ENCODE measurements at places on chromosomes 11 and 22.

GRCh38 chr11:33452836-33453624, 195.8 kb downstream of the HIPK3 start:
- DNase-seq: no peak

DNA sequence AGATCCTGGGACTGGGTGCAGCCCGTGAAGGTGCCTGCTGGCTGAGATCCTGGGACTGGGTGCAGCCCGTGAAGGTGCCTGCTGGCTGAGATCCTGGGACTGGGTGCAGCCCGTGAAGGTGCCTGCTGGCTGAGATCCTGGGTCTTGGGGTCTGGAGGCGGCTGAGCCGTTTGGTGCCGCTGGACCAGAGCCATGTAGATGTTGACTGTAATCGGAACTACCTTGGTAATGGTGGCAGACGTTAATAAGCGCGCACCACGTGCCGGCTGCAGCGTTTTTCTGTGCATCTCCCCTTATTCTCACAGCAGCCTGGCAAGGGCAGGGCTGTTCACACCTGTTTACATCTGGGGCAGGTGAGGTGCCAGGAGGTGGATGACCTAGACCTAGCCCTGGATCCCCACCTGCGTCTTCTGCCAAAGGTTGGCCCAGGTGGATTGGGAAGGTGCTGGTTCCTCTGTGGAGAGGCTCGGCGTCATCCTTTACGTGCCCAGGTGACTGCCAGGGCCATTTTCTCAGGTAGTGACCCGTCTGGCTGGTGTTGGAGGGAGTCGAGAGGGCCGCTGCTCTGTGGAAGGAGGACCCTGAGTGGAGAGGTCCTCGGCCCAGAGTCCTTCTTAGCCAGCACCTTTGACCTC, 382.5 kb downstream of the TBC1D22A start:
- no peak for DNase-seq

DNA sequence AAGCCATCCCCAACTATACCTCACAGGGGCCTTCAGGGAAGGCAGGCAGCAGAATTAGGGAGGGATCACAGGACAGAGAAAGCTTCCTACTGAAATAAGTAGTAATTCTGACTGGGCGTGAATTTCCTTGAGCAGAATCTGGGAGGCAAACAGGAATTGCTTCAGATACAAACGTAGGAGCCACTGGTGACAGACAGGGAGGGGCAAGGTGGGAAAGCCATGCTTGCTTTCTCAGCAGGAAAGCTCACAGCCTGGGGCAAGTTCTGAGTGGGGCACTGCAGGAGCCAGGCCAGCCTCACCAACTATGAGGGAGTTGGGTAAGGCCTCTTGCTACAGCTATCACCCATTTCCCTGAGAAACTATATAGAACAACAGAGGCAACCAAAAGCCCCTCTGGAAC, 43.6 kb downstream of the ARHGAP32 start:
- DNase-seq: no peak

DNA sequence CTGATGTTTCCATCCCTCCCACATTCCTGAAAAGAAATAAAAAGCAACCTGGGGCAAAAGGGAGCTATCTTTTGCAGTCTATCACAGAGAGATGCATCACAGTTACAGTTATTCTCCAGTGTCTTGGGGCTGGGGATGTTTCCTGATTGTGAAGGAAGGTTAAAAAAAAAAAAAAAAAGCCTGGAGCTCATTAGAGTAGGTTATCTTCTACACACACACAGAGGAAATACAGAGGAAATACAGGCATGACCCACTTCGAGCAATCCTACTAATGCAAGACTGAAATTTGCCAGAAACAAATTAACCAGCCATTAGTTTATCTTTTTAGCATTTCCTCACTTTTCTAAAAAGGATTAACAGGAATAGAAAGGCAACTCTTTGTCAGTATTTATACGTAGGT, 89.4 kb upstream of the CLMP start:
- DNase-seq: no peak

DNA sequence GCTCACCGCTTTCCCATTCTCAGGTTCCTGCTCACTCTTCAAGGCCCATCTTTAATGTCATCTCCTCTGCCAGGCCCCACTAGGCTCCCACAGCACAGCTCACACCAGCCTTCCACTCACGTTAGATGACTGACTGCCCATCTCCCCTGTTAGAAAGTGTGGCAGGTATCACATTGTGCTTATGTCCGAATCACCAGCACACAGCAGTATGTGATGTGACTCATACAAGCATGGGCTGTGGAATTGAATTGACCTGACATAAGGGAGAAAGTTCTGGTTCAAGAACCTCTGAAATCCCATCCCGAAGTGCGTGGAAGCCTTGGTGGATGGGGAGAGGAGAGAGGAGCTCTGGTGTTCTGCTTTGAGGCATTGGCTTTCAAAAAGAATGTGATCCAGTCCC, 6.5 kb downstream of the VSTM5 start:
- no peak for DNase-seq

DNA sequence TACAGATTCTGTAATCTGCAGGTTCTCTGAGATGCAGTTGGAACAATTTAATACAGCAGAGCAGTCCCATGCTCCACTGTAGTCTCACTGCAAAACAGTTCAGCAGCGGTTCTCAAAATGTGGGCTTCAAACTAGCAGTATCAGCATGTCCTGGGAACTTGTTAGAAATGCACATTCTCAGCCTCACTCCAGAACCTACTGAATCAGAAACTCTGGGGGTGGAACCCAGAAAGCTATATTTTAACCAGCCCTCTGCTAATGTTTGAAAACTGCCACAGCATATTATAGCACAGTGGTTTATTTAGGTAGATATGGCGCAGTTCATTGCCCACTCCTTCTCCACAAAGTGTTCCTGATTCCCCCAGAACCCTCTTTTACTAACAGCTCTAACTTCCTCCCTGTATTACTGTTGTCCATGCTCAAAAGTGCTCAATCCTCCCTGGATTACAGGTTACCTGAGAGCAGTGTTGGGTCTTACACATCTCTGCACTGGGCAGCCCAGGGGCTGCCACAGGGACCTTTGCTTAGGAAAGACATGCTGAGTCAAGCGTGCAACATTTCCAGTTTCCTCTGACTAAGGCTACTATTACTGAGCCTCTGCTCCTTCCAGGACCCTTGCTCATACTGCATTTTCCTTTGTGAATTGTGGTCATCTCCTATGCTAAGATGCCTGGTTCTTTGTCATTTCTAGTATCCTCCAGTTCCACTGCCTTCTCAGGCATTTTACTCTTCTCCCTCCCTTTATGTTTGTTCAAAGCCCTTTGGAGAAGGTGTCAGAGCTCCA, 7.7 kb upstream of the DGAT2 start:
- DNase-seq: no peak

- no peak for DNase-seq
These were observed 361.3 kb downstream of the GRM5 start for GRCh38 chr11:88704485-88704884.

DNA sequence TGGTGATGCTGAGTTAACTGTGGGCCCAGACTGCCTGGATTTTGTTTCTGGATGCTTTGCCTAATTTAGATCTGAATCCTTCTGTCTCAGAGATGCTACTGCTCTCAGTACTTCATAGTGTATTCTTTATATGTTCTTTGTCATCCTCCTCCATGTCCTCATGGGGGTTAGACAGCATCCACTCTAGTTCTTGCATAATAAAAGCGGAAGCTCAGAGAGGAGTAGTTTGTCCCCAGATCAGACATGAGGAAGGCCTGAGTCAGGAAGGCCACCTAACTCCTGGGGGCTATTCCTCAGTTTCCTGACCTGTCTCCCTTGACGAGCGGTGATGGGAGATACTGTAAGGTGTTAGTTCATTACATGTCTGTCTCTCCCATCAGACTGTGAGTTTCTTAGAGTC, 90.2 kb downstream of the SCN3B start:
- no peak for DNase-seq

DNA sequence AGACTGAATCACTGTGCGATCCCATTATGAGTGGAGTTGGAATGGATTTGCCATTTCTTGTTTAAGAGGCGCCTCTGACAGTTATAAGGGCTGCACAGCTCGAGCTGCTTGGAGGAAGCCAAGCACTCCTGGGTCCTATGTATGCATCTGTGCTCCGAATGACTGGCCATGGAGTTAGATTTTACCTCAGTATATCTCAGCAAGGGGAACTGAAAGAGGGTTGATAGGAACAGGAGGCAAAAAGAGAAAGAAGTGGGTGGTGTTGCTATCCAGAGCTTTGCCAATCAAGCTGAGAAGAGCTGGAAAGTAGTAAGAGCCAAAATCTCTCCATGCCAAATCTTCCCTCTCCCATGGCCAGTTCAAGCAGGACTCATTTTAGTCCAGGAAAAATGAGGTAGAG, 632.0 kb upstream of the KIRREL3 start:
- no peak for DNase-seq

DNA sequence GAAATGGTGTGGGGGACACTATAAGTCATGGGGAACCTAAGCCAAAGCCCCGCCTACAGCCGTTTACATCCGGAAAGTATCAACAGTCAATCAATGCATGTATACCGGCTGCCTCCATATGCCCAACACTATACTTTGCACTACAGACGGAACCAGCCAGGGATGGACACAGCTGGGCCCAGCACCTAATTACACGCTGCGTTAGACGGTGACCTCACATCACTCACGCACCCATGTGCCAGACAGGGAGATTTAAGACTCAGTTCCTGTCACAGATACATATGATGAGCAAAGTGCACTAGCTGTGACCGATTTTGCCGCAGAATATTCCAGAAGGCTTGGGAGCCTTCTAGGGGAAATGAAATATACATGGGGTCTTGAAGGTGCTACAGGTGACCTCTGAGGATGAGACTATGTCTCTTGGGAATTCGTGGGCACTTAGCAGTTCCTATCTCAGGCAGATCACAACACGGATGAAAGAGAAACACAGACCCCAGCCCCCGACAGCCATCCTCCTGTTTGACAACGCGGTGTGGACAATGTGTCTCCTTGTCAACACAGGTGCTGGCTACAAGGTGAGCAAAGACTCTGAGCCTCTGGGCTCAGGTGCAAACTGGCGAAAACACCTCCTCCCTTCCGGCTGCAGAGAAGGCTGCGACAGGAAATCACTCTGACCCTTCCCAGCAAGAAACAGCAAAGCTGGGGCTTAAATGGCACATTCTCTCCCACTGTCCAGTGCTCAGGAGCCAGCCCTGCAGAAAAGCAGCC, 8.0 kb downstream of the AHNAK start:
- DNase-seq: no peak

GRCh38 chr11:108501396-108501795, 3.2 kb upstream of the POGLUT3 start:
- DNase-seq: no peak

GRCh38 chr11:27703481-27703880, 3.2 kb upstream of the BDNF start:
- no peak for DNase-seq

DNA sequence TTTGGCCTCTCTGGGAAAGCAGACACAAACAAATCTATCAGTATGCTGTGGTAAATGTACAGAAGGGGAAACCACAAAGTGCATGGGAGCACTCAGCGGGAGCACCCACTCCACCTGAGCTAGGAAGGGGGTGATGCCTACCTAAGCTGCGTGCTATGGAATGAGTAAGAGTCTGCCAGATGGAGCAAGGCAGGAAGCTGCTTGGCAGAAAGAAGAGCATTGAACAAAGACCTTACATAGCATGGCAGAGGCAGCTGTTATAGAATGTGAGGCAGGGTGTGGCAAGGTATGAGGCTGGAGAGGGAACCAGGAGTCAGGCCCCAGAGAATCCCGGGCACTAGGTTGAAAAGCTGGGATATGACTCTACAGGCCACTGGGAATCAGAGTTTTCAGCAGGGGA, 13.8 kb upstream of the MTFP1 start:
- no peak for DNase-seq

DNA sequence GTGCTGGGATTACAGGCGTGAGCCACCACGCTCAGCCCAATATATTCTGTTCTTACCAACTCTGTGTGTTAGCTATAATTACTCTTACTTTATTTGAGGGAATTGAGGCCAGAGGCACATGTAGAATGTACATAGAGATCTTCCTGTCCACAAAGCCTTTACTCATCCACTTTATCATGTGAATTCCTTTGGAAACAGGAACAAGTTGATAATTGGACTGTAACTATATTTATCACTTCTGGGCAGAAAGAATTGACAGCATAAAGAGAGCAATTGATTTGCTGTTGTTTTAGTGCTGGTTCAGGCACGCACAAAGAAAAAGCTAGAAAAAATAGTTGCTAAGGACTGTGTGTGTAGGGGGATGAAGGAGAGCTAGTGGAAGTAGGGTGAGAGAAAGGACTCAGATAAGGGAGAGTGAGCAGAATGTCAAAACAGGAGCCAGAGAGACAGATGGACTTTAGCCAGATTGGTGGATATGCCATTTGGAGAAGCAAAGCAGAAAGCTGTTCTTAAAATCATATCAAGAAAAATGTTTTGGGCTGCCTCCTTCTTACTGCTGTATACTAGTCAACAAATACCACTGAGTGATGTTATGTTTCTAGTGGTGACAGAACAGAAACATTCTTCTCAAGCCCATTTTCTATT, 929.8 kb upstream of the CNTN5 start:
- DNase-seq: no peak

DNA sequence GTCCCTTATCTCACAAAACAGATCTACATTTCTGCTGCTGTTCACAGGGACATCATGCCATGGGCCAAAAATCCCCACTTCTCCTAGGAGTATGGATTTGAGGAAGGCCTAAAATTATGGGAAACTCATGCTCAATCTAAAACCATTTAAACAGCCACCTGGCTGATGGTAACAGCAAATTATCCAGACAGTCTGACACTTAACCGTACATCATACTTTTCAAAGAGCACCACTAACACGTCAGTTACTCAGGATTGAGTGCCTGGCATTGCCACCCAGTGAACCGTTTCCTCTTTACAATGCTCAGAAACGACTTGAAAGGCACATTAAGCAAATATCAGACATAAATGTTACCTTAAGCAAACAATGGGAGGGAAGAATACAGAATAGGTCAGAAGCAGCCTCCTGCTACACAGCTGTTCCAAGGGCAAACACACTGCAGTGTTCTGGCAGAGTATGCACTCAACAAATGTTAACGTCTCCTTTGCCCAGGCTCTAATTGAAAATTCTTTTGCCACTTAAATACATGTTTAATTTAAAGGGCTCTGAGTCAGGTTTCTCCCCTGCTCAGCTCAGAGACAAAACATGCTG, 18.8 kb upstream of the SLC36A4 start:
- DNase-seq: no peak

DNA sequence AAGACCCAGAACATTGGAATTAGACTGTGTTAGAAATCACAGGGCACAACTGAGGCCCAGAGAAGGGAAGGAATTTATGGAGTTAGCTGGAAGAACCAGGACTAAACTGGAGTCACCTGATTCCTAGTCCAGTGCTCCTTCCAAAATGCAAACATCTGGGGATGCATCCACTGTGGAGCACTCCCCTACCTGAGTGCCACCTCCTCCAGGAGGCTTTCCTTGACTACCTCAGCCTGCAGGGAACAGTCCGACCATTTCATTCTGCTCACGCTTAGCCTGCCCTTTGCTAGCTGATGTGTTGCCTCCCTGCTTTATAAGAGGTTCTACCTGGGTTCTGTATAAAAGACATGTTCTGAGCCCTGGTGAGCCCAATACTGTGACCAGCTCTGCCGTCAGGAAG, 24.0 kb downstream of the CHRDL2 start:
- DNase-seq: no peak

GRCh38 chr11:117314840-117315239, 1.2 kb downstream of the BACE1 start:
- no peak for DNase-seq
